ENCODE measurements at places on chromosomes 1 and 21.

DNA sequence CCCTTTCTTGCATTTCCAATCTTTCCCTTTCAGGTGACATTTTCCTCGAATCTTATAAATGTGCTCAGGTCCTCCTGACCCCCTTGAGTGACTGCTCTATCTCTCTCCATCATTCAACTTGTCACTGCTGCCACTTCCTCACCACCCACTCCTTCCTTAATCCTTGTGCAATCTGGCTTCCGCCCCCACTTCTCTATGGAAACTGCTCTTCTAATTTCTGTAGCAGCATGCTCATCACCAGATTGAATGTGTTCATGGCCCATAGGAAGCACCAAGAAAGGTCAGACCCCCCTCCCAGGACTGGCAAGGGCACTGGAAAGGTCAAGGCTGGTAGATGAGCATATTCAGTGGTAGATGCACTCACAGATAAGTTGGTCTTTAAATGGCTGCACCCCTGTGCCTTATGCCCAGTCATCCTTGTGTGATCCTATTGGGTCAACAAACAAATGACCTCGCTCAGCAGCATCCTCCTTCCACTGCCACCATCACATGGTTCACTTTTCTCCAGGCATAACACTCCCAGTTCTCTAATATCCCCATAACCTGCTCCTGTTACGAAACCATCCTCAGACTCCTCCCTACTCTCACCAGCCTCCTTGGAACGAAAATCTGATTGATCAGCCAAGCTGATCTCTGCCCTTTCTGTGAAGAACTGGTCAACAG lies 288.5 kb upstream of the POU3F1 start:
- no peak for DNase-seq

DNA sequence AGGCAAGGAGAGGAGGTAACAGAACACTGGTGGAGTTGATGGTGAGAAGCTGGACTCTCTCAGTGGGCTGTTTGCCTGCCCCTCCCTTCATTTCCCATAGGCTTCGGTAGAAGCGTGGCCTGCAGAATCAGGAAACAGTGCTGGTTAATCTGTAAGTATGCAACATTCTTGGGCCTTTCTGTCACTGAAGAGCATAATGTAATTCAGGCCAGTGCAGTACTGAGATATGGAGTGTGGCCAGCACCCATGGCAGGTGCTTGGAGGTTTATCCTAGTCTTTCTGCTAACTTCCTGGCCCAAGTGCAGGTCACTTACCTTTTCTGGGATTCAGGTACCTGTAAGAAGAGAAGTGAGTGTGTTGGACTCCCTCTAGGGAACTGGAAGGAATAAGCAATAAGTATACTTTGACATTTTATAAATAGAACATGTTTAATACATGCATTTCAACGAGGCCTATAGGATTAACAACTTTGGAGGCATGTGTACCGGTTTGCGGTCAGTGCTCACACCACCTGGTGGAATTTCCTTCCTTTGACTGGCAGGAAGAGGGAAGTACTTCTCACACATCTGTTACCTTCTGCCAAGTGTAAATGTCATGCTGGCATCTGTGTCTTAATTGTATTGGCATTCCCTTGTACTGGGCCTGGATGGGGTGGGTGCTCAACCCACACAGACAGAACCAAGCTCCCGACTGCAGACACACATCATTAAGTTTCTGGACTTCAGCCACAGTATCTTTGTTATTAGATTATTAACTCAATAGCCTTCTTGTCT lies 105.5 kb downstream of the KIF26B start:
- DNase-seq, result no peak

DNA sequence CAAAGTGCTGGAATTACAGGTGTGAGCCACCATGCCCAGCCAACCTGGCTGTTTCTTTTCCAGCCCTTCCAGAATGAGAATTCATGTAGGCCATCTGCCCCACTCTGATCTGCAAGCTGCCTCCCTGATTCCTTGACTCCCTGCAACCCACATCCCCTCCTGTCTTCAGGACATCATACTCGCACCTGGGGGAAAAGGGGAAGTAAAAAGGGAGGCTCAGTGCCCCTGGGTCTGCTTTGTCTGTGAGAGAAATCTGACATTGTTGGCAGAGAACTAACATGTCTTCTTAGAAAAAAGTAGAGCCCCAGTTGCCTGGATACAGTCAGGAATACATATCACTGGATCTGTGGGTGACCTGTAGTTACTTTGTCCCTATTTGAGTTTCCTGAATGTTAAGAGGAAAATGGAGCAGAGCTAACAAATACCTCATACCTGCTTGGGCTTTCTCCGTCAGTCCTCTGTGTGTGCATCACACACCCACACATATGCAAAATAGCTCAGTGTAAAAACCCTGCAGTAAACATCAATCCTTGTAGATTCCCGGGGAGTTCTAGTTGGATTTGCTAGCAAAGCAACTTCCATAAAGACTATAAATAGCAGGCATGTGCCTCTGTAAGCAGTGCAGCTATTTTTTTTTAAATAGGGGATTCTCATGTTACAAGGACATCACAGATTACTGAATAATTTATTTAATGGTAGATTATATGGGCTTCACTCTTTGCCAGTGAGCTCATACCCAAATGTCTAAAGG lies 62.9 kb downstream of the TEX35 start:
- DNase-seq, result no peak

- DNase-seq, result no peak
Observed at GRCh38 chr1:231036416-231036815, 3.6 kb downstream of the FAM89A start.

DNA sequence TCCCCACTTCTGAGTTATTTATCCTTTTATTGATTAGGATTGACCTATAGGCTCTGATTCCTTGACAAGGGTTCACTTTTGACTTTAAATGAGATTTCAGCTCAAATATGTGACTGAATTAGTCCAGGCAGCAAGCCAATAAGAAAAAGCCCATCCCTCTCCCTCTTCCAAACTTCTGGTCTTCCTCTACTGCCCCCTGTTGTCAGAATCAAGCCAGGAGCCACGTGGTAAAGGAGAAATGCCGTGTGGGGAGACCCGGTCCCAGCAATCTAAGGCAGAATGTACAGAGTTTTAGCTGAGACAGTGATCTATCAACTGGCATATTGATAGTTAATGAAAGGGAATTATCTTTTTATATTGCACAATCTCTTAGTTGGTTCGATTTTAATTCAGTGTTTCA lies 5.2 kb downstream of the ADAMTS5 start:
- no peak for DNase-seq

DNA sequence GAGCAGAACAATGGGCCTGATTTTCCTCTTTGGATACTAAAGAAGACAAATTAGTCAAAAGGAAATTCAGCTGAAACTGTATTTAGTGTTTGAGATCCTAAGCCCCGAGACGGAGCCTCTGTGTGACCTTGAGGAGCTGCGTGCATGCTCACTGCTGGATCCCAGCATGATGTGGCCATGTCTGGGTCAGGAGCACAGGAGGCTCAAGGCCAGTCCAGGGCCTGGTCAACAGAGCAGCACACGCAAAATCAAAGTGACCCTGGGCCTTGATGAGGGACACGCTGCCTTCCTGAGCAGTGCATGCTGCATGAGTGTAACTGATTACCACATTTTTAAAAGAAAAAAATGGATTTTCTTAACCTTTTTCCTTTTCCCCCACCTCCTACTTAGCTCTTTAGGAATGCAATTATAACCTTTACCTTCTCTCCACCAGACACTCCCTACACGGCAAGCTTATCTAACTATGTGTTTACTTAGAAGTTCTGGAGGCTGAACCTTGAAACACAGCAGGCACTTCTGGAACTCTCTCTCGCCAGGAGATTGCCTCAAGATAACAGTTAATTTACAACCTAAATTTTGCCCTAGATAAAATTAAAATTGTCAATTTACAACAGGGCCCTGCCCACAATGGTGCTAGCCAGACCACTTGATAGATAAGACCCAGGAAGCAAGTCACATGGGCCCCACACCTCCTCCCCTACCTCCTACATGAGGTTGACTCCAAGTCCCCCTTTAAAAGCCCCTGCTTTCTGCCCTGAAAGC lies 144.6 kb downstream of the LRIG2 start:
- no peak for DNase-seq

- no peak for DNase-seq
Observed at GRCh38 chr1:110888049-110888448, 15.1 kb downstream of the CD53 start.

DNA sequence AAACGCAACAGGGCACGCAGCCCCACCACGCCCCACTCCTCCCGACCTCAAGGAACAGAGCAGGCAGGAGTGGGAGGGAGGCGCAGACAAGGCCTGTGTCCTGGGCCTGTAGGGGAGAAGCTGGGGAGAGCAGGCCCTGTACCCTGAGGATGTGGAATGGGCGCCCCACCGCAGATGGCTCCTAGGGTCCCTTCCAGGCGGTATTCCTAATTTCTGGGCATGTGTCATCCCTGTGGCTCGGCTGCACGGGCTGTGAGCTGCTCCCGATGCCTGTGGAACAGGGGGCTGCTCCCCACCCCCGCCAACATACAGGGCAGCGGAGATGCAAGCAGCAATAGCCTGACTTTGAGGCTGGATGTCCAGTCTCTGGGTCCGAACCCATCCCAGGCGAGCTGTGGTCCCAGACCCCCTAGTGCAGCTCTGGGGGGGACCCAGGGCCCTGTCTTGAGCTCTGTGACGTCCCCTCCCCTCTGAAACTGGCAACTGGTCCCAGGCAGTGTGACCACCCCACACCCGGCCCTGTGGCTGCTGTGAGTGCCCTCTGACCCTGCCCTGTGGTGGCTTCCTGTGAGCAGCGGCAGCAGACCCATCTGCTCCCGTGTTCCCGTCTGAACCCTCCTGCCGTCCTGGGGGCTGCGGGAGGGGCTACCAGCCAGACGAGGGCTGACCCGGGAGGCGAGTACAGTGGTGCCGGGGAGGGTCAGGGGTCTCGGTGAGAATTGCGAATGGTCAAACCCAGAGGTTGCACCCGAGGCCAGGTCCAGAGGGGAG lies 13.9 kb upstream of the COL6A2 start:
- DNase-seq, result no peak

DNA sequence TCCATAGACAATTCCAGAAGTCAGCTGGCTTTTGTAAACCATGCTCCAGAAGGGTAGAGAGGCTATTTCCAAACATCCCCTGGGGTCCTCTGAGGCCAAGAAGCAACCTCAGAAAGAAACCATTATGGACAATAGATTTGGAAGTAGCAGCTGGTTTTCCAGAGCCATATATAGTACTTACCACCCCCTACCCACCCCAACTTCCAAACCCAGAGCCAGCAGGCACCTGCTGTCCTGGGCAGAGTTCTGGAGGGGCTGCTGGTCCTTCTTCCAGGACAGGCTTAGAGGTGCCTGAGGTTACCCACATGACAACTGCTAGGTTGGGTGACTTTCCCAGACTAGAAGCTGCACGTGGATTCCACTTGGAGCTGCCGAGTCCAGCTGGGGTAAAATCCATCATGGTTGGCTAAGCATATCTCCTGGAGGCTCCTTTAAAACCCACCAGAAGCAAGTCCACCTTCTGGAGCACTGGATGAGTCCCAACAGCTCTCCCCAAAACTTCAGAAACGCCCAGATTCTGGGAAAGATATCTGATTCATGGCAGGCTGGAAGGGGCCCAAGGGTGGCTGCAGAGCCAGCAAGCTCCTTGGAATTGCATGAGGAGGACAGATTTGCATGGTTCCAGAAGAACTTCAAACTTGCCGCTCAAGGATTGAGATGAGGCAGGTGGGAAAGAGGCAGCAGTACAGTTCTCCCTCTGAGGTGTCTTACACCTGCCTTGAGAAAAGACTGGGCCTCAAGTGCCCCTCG lies 5.8 kb downstream of the MYCL start:
- no peak for DNase-seq

- DNase-seq, result no peak
Observed at GRCh38 chr1:169107603-169108208, 1.2 kb downstream of the ATP1B1 start.

DNA sequence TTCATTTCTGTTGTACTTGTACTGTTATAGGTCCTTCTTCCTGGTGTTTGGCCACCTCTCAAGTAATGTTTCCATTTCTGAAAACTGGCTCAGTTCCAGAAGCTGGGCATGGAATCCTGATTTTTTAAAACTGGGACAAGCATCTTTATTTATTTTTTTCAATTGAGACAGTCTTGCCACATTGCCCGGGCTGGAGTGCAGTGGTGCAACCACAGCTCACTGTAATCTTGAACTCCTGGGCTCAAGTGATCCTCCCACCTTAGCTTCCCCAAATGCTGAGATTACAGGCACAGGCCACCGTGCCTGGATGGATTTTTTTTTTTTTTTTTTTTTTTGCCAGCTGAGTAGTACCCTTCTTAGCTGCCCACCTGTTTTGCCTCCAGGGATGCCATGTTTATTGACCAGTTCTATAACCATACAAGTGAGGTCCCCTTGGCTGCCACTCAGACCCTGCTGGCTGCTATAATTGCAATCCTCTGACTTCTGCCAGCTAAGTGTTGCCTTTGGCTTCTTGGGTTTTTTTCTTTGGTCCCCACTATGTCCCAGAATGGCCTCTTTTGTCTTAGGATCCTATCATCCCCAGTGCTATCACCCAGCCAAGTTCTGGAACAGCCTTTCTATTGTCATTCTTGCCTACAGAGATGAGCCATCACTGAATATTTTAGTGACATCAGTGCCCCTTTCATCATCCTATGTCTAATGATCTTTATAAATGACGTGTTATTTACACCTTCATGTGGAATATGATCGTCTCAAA lies 3.9 kb upstream of the DIP2A start:
- no peak for DNase-seq

DNA sequence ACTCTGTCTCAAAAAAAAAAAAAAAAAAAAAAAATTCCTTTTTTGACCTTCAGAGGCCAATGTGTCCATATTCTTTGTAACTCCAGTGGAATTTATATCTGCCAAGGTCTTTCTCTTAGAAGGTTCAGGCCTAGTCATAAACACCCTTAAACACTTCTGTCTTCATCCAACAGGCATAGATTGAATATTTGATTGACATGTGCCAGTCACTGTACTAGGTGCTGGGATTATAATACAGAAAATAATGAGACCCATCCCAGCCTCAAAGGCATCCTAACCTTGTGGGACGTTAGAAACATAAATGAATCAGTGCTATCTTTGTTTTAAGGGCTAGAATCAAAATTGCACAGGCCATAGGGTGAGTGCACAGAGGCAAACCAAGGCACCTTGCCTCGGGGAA lies 62.9 kb upstream of the SERBP1 start:
- DNase-seq, result no peak

DNA sequence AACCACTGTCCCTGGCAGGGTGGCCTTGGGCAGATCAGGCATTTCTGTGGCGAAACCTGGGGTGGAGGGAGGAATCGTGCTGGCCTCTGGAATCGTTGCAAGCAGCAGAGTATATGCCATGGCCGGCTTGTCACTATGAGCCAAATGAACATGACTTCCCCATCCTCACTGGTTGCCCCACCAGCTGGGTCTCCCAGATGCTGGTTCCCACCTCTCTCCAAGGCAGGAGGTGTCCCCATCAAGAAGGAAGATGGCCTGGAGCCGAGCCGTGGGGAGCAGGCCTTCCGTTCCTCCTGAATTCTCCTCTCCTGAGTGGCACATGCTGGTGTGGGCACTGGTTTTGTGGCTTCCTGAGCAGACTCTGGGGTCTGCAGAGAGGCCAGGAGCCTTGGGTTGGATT lies 60.2 kb upstream of the ACTRT2 start:
- DNase-seq, result no peak

GRCh38 chr1:156958247-156958714 lies 37.8 kb downstream of the LRRC71 start:
- no peak for DNase-seq

GRCh38 chr1:25082216-25082899 lies 149.9 kb downstream of the SYF2 start:
- DNase-seq, result no peak

GRCh38 chr21:20108976-20109540 lies 889.2 kb upstream of the NCAM2 start:
- DNase-seq, result no peak
